ENCODE measurements at places on chromosomes 4 and X. TPM values are rescaled to one million over a fixed set of nuclear protein-coding genes. Genes with fewer than 3 reads are reported as not detected.

DNA sequence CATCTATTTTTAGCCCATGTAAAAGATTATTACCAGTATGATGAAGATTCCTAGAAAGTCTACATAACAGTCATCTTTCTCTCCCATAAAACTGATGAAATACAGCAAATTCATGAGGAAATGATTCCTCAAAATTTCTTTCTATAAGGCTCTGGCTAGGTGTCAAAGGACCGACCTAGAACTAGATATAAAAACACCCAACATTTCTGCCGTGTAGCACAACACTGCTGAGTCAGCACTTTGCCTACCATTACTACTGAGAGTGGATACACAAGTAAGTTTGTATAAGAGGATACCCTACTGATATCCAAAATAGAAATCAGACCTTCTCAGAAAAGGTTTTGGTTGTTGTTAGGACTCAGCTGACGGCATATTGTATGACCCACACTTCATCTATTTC lies 24.7 kb downstream of the TMEM47 start:
- DNase-seq: no peak

DNA sequence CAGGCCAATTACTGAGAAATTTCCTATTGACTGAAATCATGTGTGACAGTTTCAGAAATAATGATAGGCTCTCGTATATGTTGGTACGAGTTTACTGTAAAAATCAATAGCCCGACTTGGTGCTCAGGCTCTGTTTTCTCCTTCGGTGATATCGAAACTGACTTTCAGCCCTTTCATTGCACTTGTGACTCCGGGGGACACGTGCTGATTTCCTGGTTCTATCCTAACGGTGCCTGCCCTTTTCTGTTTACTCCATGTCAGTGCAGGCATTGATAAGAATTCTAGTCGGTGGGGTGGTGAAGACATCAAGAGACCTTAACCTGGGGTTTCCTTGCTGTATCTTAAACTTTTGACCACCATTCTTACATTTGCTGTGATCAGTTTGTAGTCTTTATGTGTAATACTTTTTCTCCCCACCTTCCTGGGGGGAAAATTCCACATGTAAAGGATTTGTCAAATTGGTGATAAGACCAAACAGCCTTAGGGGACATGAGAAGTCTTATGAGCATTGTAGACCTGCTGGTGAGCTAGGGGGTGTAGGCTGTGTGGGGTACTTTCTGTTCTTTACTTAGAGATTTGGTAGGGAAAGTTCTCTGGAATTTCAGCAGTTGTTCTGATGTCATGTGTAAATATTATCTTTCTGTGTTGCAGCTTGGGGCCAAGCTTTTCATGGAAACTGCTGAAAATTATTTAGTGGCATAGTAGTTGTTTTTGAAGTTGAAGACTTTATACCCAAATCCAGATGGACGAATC lies 52.7 kb downstream of the TMEM131L start:
- DNase-seq: no peak

DNA sequence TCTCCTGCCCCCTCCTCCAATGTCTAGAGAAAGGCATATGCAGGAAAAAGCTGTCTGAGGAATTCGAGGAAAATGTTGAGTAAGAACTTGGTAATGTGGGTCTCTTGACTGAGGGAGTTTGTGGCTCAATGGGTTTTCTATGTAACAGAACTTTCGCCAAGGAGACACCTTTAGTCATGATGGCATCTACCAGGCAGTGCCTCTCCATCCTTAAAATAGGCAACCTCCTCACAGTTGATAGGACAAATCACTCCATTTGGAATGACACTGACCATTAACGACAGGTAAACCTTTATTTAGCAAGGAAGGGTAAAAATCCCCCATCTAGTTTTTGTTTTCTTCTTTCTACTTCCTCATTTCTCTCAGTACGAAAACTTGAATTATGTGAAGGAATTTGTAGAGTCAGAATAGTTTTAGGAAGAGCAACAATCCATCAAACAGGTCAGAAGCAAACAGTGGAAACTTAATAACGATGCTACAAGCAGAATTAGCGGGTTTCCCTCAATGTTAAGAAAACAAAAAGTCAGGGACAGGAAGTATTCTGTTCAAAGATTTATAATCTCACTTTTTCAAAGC lies 2.7 kb downstream of the GSX2 start:
- no peak for DNase-seq

- no peak for DNase-seq
These were observed 77.1 kb upstream of the IGFBP7 start for GRCh38 chr4:57187246-57187645.

DNA sequence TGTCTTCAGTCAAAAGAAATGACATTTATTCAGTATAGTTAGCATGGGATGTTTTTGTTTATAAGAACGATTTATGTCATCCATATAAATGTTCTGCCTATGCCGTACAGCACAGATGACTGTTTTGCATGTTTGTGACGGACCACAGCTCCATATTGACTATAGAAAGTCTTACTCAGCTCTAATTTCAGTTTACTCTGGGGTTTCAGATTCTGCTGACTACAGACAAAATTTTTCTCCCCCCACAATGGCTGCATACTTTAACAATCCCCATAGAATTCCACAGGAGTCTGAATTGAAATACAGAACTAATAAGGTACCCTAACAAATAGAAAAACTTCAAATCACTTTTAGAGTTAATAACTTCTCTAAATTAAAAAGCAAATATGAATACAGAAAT lies 191.0 kb downstream of the SCFD2 start:
- no peak for DNase-seq

DNA sequence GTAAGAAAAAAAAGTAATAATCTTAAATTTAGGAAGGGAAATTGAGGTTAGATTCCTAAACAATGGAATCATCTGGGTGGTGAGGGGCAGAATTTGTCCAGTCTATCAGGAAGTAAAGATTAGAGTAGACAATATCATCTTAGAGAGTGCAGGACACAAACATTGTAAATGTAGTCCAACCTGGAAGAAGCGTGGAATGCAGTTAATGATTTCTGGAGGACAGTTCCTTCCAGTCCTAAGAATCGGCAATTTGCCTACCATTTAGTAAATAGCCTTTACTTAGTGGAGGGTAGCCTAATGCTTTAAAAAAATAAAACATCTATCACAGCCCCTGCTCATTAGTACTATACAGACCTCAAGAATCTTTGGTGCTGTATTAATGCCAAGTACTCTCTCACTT lies 147.5 kb upstream of the TTC29 start:
- no peak for DNase-seq

DNA sequence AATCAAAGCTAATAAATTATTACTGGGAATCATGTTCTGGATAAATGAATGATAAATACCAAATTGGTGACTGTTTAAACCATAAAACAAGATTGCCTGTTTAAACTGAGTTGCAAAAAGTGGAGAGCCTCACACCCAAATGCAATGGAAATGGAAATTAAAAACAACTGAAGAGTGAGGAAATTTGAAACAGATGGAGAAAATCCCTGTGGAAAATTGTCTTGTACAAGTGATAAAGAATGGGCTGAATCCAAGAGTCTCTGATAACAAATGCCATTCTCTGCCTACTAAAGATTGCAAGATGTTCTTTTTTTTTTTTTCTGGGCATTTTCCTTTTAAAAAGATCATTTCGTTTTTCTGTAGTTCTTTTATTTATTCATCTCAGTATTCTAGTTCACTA lies 426.3 kb downstream of the NLGN4X start:
- no peak for DNase-seq

DNA sequence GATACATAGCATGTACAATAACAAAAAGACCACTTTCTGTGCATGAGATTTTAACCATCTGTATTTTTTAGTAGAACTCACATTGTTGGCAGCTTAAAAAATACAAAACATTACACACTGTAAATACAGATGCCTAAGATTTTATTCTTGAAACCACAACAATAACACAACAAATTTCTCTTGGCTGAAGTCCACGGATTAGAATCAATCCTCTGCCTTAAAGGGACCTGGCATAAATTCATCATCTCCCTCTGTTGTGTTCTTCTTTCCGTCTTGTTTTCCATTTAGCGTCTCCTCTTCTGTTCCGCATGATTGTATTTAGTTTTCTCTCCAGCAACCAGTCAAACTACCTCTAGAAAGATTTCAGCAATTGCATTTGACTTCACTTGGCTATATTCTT lies 231.0 kb downstream of the SPOCK3 start:
- no peak for DNase-seq

DNA sequence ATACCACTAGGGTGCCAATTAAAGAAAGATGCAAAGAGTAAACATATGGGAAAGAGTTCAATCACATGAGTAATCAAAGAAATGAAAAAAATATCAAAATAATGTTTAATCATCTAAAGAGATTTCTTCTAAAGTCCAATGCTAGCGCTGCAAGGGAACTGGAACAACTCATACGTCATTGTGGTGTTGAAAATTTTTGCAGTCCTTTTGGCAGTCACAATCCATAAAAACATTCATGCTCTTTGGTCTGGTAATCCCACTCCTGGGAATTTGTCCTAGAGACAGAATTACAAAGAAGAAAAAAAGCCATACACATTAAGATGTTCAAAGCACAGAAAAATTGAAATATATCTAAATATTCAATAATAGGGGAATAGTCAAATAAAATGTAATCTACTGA lies 4.6 kb downstream of the P2RY4 start:
- no peak for DNase-seq

- DNase-seq: no peak
These were observed 131.3 kb downstream of the FHDC1 start for GRCh38 chr4:153067376-153067775.

GRCh38 chrX:150873616-150874015 lies 24.9 kb downstream of the CD99L2 start:
- DNase-seq: peak; percentile 31

DNA sequence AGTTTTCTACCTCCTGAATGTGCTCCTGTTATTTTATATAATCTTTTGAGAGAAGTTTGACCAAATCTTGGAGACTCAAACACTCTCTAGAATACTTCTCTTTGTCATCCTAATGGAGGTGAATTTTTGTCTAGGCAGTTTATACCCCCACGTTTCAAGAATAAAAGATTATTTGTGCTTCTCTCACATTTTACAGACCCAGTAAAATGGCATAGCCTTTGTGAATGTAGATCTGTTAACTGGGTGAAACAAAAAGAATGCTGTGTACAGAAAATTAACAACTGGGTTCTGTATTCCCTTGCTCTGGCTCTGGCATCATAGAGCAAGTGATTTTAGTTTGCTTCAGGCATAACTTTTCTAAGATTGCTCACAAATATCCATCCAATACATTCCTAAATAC lies 26.1 kb downstream of the GASK1B start:
- DNase-seq: no peak

GRCh38 chr4:2070421-2071251 lies 11.5 kb downstream of the NAT8L start:
- DNase-seq: no peak

- no peak for DNase-seq
These were observed 321.3 kb upstream of the CPXCR1 start for GRCh38 chrX:88425739-88426138.

GRCh38 chr4:173591760-173592159 lies 61.7 kb upstream of the HAND2 start:
- DNase-seq: no peak

- no peak for DNase-seq
These were observed 556.1 kb downstream of the IL1RAPL1 start for GRCh38 chrX:29143356-29143755.

- DNase-seq: no peak
These were observed 78.4 kb downstream of the IRF2 start for GRCh38 chr4:184395971-184396391.

- peak; percentile 4 for DNase-seq
These were observed 108.8 kb upstream of the CENPE start for GRCh38 chr4:103306870-103307375.

DNA sequence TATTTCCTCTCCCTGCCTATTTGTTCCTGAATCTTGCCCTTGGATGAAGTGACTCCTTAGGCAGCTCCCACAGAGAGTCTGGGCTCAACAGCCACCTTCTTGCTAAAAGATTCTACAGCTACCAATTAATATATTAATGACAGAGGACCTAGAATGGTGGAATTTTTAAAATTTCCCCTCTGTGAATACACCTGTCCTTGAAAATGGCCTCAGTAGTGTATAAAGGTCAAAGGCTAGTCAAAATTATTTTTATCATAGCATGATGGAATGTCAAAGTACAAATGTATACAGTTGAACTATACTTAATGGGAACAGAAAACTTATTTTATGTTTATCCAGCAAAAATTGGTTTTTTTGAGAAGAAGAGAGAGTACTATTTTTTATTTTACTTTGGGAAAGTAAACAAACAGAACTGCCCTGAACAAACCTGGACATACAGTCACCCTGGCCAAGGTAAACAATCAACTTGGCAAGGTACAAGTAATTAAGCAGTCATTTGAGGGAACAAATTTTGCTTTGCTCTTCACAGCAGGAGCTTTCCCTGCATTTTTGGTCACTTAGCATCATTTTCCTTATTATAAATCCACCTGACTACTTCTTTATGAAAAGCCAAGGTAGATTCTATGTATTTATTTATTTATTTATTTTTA lies 250.8 kb downstream of the INPP4B start:
- DNase-seq: no peak

GRCh38 chrX:11480626-11481025 lies 185.1 kb downstream of the ARHGAP6 start:
- DNase-seq: no peak

GRCh38 chr4:58679886-58680285 lies 1569.7 kb upstream of the IGFBP7 start:
- no peak for DNase-seq

- DNase-seq: peak; percentile 5
These were observed 12.0 kb upstream of the RBBP7 start for GRCh38 chrX:16882169-16882568.

DNA sequence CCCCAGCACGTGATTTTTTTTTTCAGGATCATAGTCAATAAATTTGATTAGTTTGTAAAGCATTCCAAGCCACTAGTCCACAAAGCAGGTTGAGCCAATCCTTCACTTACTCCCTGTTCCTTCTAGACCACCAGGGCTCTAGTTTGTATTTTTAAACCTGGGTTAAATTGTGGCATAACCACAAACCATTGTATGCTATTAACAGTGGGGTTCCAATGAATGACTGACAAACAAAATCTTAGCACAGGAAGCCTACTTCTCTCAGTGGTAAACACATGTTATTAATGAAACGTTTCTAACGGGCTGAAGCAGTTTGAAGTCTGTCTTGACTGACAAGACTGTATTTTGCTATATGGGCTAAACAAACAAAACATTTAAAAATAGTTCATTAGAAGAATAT lies 48.6 kb upstream of the GYPA start:
- DNase-seq: no peak

GRCh38 chr4:37542706-37543105 lies 143.5 kb downstream of the RELL1 start:
- DNase-seq: no peak

AP1S2 gene
- 145 TPM for total RNA-seq

CPEB2 gene
- total RNA-seq: 22.6 TPM

AREG gene
- not detected for total RNA-seq

QDPR gene
- 58.7 TPM for total RNA-seq

CYBB gene
- 7.8 TPM for total RNA-seq

KLKB1 gene
- total RNA-seq: 0.68 TPM

PRR32 gene
- not detected for total RNA-seq

TEX13C gene
- not detected for total RNA-seq

TRIM75 gene
- total RNA-seq: not detected

IBSP gene
- total RNA-seq: not detected

CDK16 gene
- 147 TPM for total RNA-seq

PHOX2B gene
- total RNA-seq: not detected

TCEAL5 gene
- total RNA-seq: not detected

STK32B gene
- 0.30 TPM for total RNA-seq

LGI2 gene
- total RNA-seq: 2.2 TPM

SLC6A8 gene
- 204 TPM for total RNA-seq

GUCY1B1 gene
- 29.9 TPM for total RNA-seq

EMCN gene
- 35.1 TPM for total RNA-seq

RAB39B gene
- 0.15 TPM for total RNA-seq

Measured in heart right ventricle (tissue), 16 donors.